Activated CD4-positive, alpha-beta T cell treated with anti-CD3 and anti-CD28 coated beads, Interleukin-2, Interleukin-6, amounts not matched to agents 100 ng/mL and 50 ng/mL, durations not matched to agents 16 hours and 8 hours (primary cell): ENCODE measurements at places on chromosomes 5 and 9.
A peak's percentile ranks its signal among the peaks of the same experiment; 100 is the strongest.

GRCh38 chr9:114025760-114026159 lies 52.3 kb downstream of the AMBP start:
- no peak for DNase-seq

DNA sequence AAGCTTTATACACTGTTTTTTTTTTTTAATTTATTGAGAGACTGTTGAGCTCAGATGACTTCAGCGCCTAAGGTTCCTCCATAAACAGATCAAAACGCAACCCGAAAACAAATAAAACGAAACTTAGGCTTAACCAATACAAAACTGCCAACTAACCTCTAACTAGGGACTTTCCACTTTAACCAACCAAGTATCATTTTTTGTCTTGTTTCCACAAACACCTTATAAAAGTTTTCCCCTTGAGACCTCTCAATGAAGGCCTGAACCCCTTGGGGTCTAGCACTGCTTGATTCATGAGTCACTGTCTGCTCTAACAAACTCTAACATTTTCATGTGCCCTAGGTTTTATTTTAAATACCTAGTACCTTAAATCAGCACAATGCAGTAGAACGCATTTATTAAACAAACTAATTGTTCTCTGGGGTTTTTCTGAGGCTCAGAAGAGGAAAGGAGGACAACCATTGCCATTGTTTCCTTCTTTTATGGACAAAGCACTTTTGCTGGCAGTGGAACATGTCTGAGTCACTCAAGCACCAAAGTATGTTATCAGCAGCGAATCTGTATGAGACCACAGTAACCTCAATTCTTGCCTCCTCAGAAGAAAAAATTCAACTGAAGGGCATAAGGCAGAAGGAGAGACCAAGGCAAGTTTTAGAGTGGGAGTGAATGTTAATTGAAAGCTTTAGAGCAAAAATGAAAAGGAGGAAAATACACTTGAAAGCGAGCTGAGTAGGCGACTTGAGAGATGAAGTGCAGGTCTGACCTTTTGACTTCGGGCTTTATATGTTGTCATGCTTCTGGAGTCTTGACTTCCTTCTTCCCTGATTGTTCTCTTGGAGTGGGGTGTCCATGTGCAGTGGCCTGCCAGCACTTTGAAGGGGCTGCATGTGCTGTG lies 97.7 kb upstream of the HCN1 start:
- peak; percentile 36 for DNase-seq

- DNase-seq, result no peak
Measured at GRCh38 chr9:37182718-37183117, 62.3 kb downstream of the ZCCHC7 start.

GRCh38 chr5:176857216-176857893 lies 41.8 kb downstream of the HK3 start:
- DNase-seq, result no peak

DNA sequence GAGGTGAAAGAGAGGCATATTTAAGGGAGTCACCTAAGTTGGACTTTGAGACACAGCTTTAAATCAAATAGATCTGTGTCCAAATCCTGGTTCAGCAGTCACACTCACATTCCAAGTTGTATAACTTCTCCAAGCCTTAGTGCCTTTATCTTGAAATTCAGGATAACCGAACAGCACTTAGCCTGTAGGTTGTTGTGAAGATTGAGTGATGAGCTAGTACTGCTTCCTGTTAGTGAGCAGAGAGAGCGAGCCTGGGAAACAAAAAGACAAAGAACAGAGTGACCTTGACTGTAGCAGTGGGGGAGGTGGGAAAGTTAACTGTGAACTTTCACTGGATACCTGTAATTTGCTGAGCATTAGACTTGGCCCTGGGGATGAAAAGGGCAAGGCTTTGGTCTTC lies 22.4 kb downstream of the MAML1 start:
- DNase-seq, result no peak

DNA sequence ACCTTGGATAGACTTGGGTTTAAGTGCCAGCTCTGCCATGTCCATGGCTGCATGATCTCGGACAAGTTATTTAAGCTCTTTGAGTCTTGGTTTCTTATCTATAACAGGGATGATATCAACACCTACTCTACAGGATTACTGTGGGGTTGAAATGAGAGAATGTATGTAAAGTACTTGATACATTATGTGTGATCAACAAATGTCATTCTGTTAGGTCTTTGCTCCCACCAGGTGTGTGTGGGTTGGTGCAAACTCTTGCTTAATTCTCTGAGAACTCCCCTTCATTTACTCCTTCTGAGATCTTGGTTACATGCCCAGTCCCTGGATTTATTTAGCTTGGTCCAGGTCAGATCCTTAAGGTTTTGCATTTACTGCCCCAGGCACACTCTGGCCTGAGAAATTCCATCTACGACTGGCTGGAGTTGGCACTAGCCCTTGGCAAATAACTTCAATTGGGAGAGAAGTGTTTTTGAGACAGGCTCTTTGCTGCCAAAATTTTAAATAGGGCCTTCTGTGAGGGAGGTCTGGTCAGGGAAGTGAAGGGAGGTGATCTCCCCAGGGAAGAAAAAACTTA lies 63.5 kb upstream of the KLF9 start:
- no peak for DNase-seq

- DNase-seq, result no peak
Measured at GRCh38 chr9:35928591-35929452, 19.5 kb downstream of the SPAAR start.

DNA sequence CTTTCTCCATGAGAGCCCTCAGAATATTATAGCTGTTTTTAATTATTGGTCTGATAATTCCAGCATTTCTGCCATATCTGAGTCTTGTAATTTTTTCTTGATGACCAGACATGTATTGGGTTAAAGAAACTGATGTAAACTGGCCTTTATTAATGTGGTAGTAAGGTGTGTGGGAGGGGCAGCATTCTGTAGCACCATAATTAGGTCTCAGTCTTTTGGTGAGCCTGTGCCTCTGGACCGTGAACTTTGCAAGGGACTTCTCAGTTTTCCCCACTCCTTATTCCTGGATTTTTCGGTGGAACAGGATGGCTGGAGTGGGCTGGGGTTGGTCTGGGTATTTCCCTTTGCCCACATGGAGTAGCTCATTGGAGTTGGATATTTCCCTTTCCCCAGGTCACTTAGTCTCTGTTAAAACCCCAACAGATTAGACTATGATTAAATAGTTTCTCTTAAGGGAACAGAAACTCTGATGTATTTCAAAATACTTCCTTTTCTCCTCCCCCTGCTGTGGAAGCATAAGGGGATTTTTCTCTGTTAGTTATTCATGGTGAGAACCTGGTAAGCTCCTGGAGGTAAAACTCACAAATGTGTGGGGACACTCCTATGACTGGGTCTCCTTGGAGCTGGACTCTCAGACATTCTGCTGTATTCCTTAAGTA lies 52.4 kb downstream of the FSD1L start:
- DNase-seq, result no peak

DNA sequence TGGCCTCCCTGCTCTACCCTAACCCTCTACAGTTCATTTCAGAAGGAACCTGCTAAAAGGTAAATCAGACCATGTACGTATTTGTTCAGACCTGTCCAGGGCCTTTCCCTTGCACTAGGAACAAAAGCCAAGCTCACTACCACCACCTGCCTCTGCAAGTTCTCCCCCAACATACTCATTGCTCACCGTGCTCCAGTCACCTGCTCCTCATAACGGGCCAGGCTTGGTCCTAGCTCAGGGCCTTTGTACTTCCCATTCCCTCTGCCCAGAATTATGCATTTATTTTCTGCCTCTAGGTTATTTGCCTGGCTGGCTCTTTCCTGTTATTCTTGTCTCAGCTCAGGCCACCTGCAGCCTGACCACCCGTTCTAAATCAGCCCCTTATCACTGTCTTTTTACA lies 4.8 kb upstream of the FGF1 start:
- DNase-seq, result no peak

DNA sequence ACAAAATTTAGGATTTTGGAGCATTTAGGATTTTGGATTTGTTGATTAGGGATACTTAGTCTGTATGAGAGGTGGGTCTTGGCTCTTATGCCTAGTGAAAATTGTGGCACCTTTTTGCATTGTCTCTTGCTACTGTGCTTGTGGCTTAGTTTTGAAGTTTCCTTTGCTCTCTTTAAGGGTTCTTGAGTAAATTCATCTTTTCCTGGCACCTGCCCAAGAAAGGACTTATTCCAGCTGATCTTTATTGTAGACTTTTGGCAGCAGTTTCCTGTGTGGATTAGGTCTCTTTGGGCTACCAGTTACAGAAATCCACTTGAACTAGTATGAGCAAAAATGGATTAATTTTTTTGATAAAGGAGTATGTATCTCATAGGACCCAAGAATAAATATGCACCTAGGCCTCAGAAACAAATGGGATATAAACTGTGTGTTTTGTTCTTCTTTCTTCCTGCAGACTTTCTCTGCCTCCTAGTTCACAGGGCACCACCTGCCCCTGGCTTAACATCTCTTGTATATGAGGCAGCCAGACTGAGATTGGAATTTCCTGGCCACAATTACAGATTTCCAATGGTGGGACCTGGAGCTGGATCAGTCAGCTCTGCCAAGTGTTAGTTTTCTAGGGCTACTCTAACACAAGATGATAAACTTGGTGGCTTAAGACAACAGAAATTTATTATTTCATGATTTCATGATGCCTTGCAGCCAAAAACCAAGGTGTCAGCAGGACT lies 44.6 kb downstream of the FOCAD start:
- no peak for DNase-seq

DNA sequence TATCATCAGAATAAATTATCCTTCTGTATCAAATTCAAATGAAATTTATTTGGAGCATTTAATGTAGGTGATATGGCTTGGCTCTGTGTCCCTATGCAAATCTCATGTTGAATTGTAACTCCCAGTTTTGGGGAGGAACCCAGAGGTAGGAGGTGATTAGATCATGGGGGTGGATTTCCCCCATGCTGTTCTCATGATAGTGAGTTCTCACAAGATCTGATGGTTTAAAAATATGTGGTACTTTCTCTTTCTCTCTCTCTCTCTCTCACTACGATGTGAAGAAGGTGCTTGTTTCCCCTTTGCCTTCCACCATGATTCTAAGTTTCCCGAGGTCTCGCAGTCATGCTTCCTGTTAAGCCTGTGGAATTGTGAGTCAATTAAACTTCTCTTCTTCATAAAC lies 678.4 kb upstream of the RGMB start:
- DNase-seq, result no peak

DNA sequence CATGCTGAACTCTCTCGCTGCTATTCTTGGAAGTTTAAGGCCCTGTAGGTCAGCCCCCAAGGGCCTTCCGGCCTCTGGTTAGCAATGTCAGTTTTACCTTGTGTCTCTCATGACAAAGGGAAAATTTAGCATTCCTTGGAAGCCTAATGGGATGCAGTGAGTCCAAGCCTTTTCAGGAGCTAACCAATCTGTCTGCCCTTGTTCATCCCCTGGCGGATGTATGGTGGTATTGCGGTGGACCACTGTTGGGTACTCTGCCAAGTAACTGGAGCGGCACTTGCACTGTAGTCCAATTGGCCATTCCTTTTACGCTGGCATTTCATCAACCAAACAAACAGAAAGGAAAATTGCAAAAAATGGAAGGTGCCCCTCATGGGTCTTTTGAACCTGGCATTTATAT lies 318.4 kb upstream of the NMUR2 start:
- no peak for DNase-seq

DNA sequence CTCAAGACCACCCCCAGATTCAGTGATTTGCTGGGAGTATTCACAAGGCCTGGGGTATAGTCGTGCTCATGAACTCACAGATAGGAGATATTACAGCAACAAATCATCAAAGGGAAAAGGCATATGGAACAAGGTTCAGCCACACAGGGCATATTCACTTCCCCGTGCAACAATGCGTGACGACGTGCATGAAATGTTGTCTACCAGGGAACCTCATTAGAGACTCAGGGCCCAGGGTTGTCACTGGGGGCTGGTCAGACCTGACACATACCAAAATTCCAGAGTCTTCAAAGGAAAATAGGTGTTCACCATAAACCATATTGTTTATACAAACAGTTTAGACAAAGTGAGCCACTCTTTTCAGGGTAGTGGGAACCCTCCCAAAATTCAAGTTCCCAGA lies 212.4 kb downstream of the RFK start:
- no peak for DNase-seq

DNA sequence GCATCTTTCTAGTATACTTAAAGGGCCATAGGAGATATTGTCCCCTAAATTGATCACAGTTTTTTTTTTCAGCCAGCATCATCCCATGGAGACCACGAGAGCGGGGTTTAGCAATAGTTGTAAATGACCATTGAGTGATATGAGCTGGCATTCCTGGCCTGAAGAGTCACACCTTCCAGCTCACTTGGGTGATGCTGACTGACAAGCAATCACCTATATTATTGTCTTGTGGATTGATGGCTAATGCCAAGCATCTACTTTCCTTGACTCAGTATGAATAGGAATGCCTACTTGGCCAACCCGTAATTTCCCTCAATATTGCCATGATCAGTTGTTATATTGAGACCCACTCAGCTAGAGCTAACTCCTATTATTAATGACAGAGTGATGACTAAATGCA lies 70.5 kb downstream of the ADAMTSL1 start:
- DNase-seq, result no peak

DNA sequence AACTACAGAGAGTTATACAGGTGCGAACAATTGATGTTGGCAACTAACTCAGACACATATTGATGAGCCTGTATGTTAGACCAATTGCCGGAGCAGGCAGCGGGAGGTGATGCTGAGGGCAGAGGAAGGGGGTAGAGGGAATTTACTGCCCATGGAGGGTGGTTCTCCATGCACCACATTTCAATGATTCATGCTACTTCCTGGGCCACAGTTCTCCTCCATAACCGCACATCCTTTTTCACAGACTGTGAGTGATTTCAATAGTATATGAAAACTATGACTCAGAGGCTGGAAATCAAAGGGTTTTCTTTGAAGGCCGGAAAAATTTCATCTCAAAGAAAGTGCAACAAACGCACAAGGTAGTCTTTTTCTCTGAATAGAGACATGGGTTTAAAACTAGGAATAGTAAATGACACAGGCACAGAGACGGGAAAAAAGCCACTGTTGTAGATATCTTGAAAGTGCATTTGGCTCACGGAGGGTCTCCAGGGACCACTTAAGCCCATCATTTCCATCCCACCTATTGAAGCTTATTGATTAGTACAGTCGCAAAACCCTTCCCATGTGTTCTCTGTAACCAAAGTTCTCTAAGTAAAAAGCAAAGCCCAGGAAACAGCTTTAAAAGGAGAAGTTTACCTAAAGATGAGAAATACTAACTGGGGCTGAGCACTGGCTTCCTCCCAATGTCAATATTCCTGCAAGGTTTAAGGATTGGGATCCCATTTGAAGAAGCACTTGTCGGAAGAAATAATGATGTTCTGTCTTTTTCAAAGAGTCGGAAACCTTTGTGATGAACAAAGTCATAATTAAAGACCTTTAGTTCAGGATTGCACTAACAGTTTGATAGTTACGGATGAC lies 28.0 kb upstream of the ADAM19 start:
- peak; percentile 92 for DNase-seq

- DNase-seq, result peak; percentile 7
Measured at GRCh38 chr5:38404667-38405276, 146.4 kb downstream of the EGFLAM start.

GRCh38 chr5:102623329-102624065 lies 124.7 kb upstream of the SLCO6A1 start:
- no peak for DNase-seq

DNA sequence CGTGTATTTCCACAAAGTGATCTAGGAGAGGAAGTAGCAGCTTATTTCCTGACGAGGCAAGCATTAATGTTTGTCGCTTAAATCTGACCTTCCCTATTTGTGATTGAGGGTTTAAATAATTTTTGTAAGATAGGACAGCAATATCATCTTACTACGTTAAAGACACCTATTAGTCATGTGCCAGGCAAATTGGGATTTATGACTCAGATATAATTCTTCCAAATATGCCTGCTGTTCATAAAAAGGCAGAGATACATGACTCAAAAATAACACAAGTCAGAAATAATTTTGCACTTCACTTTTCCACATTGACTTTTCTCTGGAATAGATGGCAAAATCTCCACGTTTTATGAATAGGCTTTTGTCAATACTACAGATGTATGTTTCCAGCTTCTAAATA lies 43.0 kb upstream of the CDH12 start:
- no peak for DNase-seq
